ENCODE measurements at places on chromosomes 6 and 20.

- DNase-seq: peak; percentile 88
These were observed 45.9 kb downstream of the RIPOR3 start for GRCh38 chr20:50645253-50646068.

GRCh38 chr6:75203721-75204120 lies 2.1 kb downstream of the COL12A1 start:
- DNase-seq: no peak

GRCh38 chr6:12008366-12009179 lies 3.5 kb upstream of the HIVEP1 start:
- peak; percentile 27 for DNase-seq

- DNase-seq: no peak
These were observed 6.1 kb downstream of the UBD start for GRCh38 chr6:29553268-29554057.

DNA sequence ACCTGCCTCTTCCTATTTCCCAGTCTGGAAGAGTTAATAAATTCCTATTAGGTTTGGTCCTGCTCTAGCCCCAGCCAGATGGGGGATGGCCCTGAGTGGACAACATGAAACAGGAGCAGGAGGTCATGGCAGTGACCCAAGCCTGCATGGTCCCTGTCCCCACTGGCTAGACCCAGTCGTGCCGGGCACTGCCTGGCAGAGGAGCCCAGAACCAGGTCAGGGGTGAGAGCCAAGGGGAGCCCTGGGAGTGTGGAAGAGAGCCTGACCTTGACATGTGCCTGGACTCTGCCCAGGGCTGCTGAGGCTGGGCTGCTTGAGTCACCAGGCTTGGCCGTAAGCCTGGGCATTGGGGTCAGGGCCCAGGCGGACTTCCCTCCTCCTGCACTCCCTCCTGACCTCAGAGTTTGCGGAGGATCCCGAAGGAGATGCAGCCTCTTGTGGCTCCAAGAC lies 3.6 kb downstream of the AVP start:
- DNase-seq: no peak

GRCh38 chr6:135522965-135523692 lies 25.6 kb upstream of the AHI1 start:
- no peak for DNase-seq

DNA sequence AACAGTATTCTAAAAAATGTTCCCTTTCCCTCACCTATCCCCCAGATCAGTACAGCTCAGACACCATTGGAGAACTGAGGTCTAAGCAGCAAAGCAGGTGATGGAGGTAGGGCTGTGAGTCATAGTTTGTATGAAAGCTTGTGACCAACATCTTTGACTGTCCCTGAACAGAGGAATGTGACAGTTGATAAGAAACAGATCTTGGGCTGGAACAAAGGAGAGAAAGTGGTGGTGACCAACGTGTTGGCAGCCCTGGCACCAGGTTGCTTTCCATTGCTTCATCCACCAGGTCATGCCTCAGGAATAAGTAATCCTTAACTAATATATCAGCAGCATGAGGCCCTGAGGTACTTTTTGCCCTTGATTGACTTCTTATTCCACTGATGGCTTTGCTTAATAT lies 19.9 kb upstream of the CRIP3 start:
- DNase-seq: no peak

DNA sequence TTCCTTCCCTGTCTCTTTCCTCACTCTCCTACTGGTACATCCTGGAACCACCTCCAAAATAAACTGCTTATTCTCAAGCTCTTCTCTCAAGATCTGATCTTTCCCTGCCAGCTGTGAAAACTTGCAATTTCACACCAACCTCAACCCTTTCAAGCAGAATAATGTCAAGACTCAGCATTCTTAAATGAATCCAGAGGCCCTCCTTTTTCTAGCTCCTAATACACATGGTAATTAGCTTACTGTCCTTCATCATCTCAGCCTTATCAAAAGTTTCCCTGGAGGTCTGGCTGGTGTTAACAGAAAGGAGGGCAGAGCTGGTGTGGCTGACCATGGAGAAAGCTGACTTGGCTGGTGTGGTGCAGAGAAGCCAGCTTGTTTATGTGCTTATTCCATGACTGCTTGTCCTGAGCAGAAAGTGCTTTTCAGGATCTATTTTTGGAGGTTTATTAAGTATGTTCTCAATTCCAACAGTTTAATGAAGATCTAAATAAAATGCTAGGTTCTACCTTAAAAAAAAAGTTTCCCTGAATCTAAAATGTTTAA lies 50.5 kb downstream of the CFAP61 start:
- DNase-seq: no peak

- no peak for DNase-seq
These were observed 117.8 kb downstream of the RTN4IP1 start for GRCh38 chr6:106511288-106512047.

DNA sequence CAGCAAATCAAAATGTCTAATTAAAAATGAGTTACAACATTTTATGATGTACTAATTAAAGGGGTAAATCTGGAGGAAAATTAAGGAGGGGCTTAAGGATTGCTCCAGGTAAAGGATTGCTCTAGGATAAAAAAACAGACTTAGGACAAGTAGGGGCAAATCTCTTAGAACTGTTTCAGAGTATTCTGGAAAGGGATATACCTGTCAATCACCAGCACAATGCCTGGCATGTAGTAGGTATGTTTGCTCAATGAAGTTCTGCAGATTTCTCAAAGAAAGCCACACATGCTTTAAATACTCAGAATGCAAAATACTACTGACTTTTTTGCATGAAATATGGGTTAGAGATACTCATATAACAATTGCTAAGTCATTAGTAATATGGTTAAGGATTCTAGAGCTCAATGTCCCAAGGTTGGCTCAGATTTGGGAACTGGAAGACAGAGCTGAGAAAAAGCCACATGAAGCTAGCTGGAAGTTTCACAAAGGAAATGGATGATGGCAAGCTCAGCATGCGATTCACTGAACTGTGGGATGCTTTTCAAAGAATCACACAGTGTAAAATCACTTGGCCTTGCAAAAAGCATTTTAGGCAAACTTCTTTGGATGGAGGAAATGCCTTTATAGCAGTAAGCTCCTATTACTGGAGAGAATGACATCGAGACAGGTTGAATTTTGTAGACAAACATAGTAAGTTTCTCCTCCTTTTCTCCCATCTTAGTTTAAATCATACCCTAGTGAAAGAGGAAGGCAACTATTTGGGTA lies 72.8 kb downstream of the MAP3K5 start:
- DNase-seq: no peak

GRCh38 chr6:112846681-112847080 lies 499.6 kb downstream of the RFPL4B start:
- no peak for DNase-seq

DNA sequence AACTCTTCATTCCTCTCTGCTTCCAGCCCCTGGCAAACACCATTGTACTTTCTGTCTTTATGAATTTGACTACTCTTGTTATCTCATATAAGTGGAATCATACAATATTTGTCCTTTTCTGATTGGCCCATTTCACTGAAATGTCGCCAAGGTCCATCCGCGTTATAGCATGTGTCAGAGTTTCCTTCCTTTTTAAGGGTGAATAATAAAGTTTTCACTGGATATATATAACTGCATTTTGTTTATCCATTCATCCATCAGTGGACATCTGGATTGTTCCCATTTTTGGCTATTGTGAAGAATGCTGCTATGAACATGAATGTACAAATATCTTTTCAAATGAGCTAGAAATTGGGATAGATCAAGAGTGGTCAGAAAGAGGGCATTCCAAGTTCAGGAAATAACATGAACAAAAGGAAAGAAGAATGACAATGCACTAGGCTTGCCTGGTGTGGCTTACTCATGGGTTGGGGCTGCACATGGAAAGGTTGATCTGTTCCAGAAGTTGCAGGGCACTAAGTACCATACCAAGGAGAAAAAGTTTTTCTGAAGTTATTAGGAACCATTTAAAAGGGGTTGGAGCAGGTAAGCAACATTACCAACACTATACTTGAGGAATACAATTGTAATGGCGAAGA lies 10.0 kb upstream of the L3MBTL3 start:
- no peak for DNase-seq

DNA sequence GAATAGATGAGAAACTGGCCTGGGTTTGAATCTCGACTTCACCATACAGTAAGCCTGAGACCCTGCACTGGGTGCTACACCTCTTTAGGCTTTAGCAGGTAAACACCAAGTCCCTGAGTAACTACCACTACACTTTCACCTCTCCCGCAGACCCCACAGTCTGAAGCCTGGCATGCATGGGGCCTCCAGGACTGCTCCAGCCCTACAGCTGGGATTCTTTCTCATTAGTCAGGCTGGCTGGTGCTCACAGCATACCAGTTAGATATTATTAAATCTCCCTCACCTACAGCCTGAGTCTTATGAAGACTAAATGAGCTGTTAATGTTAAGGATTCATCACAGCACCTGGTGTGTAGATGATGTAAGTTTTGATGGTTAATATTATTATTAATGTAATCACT lies 388.7 kb downstream of the ARHGAP18 start:
- DNase-seq: no peak

- no peak for DNase-seq
These were observed 626.8 kb upstream of the ARID1B start for GRCh38 chr6:156150391-156150790.

GRCh38 chr6:86016077-86016476 lies 373.4 kb upstream of the SYNCRIP start:
- DNase-seq: no peak

- no peak for DNase-seq
These were observed 23.6 kb downstream of the DDX43 start for GRCh38 chr6:73418081-73418741.

DNA sequence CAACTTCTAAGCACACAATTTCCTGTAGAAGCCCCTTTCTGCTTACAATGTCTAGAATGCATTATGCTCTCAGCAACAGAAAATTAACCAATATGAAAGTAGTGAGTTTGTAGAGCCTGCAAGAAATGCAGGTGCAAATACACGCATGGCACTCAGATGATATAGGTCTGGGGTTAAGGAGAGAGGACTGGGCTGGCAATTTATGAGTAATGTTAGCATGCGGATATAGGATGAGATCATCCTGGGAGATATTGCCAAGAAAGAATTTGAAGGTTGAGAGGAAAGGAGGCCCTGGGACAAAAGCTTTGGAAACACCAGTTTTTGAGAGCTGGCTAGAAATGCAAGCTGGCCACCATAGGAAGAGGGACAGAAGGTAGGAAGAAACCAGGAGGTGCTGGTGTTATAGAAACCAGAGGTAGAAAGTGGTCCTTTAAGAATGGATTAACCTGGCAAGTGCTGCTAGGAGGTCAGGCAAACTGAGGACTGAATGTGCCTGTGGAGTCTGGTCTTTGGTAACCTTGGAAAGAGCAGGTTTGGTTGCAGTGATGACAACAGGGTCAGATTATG lies 183.2 kb upstream of the MYLIP start:
- DNase-seq: peak; percentile 6

DNA sequence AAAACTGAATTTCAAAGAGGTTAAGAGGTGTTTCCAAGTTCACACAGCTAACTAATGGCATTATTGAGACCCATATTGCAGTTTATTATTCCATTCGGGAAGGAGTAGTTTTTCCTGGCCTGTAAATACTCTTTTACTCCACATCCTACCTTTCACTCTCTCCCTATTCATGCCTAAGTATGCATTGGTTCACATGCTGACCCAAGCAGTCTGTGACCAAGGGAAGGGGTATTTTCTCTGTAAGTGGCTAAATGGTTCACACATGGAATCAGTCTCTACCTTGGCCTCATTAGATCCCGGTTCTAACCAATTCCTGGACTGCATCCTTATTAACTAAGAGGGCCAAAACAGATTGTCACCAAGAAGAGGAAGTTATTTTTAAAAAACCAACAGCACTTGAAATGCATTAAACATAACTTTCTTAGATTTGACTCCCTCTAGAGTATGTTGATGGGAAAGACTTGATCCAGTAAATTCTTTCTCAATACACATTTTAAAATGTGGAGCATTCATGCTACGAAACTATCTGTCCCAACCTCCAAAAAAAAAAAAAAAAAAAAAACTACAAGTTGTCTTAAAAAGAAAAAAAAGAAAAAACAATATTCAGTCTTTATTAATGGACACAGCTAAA lies 17.8 kb upstream of the RSPO3 start:
- DNase-seq: no peak

- no peak for DNase-seq
These were observed 401.6 kb upstream of the RUNX2 start for GRCh38 chr6:44926556-44926955.

DNA sequence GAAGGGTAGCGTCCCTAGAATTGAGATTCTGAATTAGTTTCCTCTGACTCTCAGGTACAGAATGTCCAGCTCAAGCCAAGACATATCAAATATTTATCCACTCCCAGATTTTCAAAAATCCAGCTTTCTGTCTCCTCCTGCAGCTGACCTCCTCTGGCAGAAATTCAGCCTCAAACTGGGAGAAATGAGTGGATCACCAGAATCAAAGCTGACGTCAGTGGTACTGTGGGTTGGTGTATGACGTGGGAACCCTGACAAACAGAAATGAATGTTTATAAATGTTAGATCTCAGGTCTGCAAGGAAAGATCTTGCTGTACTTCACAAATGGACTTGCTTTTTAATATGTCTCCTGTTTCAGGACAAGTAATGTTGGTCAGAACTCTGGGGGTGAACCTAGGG lies 595.0 kb downstream of the PTPRT start:
- no peak for DNase-seq

GRCh38 chr20:23231561-23232218 lies 118.9 kb upstream of the NXT1 start:
- no peak for DNase-seq

DNA sequence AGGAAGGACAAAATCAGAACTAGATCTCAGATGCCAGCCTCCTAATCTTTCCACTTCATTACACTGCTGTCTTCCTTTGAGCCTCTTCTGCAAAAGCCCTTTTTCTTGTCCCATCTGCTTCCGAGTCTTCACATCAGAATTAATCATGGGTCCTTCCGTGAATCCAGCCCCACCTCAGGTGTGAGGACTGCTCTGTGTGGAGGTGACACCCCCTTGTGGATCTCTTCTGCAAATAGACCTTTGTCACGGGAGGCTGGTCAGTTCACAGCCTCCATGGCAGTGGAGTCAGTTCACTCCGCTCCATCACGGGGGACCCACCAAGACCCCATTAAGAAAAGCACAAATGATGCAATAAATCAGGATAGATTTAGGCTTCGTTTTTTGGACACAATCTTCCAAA lies 171.1 kb downstream of the ADAT2 start:
- no peak for DNase-seq

DNA sequence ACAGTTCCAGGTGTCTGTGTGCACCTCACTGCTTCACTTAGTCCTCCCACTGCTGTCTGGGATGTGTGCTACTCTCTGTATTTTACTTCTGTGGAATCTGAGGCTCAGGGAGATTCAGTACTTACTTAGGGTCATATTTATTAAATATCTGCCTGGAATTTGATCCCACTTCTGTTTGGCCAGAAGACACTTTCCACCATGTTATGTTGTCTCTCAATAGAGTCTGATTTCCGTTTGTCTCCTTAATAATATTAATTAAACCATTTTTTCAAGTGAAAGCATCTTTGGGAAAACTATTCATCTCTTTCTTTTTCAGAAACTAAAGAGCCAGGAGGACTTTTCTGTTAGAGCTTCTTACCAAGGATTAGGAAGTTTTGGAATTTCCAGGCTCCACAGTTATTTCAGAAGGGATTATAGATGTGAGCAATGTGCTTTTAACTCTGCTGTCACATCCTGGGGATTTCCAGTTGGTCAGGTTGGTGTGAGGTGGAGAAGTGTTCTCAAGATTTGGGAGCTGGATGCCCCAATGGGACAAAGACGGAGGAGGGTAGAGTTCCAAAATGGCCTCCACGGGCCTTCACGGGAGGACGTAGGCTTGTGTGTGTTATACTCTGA lies 156.8 kb upstream of the RALGAPA2 start:
- DNase-seq: no peak

GRCh38 chr6:28354688-28355554 lies 5.2 kb downstream of the ZKSCAN3 start:
- DNase-seq: no peak

- no peak for DNase-seq
These were observed 8.9 kb upstream of the AHCY start for GRCh38 chr20:34312024-34312460.

Data from amniotic stem cell (primary cell).